ENCODE measurements at places on chromosomes 6 and 20. TPM values are rescaled to one million over a fixed set of nuclear protein-coding genes. Genes with fewer than 3 reads are reported as not detected.

Gene JAG1
- 118 TPM for total RNA-seq

Gene NKAIN4
- not detected for total RNA-seq

Gene VSX1
- total RNA-seq = not detected

Gene SMOC2
- total RNA-seq = not detected

Gene TAB2
- 24.2 TPM for total RNA-seq

Gene MUC21
- total RNA-seq = not detected

Gene CDYL
- total RNA-seq = 78.1 TPM

Gene THBD
- 55.2 TPM for total RNA-seq

Gene GMEB2
- total RNA-seq = 10.8 TPM

Gene LY86
- not detected for total RNA-seq

Gene HLA-DQB2
- total RNA-seq = not detected

Gene SIRPA
- 23.6 TPM for total RNA-seq

Gene NT5E
- total RNA-seq = 159 TPM

Gene CST7
- total RNA-seq = not detected
